SJSA1 (cell line): ENCODE measurements at places on chromosomes 7 and 10. TPM values are rescaled to one million over a fixed set of nuclear protein-coding genes. Genes with fewer than 3 reads are reported as not detected.

The SLC25A28 gene
- total RNA-seq, result 16.9 and 20.7 TPM in 2 replicates

The ANKRD1 gene
- 25.3 and 29.8 TPM in 2 replicates for total RNA-seq

DNA sequence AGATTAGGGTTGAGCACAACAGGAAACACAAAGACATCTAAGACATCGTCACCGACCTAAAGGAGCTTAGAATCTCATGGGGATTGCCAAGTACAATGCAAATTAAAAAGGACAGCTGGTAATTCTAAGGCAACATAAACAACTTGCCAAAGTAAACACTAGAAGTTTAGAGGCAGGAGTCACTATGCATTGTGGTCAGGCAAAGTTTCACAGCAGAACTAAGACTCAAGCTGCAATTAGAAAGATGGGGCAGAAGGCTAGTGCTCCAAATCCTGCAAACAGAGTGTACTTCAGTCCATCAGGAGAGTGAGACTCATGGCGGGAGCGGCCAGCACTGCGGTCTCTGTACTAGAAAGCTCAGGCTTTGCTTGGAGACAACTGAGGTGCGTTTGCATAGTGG, 52.7 kb downstream of the HIPK2 start:
- H3K27me3 ChIP-seq, result no peaks in the 10 kb centered on the region
- H3K4me1 ChIP-seq, result peaks cover 40% of the 10 kb centered on the region
- 0 out of 2 replicates have a peak, but pooled peaks cover 2% of the 10 kb centered on the region for H3K36me3 ChIP-seq
- no peak overlapping the region for H3K4me3 ChIP-seq
- DNase-seq, result peak; percentile 55
- no peak overlapping the region for H3K27ac ChIP-seq

DNA sequence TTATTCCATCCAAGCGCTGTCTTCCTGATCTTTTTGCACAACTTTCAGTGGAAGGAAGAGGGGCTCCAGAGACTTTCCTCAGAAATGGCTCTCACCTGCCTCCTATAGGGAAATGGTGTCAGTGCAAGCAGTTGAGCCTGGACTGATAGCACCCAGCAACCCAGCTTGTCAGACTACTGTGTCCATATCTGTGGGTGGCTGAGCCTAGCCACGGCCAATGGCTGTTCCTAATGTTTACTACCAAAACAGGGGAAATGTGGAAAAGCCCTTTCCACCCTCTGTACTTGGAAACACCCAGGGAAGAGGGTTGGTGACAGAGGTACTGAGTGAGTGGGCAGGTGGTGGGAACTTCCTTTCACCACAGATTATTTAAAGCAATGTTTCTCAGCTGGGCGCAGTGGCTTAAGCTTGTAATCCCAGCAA, 4.3 kb upstream of the YKT6 start:
- H3K4me1 ChIP-seq, result 0 out of 2 replicates have a peak, but pooled peaks cover 3% of the 10 kb centered on the region
- no peak for DNase-seq
- H3K4me3 ChIP-seq, result no peak overlapping the region

The PNLIPRP1 gene
- not detected in 2 replicates for total RNA-seq

DNA sequence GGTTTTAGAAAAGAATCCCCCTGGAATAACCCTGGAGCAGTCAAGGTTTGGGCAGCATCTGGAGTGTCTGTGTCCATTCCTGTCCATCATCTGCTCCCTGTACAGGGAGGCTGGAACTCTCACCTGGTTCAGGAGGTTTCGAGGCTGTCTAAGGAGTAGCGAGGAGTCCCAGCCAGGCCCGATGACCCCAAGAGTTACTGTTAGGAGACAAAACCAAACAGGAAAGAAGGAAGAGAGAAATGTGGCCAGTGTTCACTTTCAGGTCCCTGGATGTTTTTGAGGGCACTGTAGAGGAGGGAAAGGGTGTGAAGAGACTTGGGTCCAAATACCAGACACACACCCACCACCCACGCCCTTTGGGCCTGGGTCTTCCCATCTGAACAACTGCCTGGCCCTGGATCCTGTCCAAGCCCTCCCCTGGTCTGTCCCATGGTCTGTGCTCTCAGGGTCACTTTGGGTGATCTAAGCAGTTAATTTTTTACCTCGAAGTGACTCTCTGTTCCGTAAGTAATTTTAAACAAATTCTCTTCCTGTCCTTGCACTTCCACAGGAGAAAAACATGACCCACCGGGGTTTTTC, 117.1 kb downstream of the ZMIZ1 start:
- H3K4me1 ChIP-seq, result peaks cover 92% of the 10 kb centered on the region
- no peak overlapping the region for H3K4me3 ChIP-seq
- H3K27me3 ChIP-seq, result no peaks in the 10 kb centered on the region
- H3K36me3 ChIP-seq, result peaks cover 67% of the 10 kb centered on the region
- peak overlapping the region; percentile 76 for H3K27ac ChIP-seq
- DNase-seq, result no peak

DNA sequence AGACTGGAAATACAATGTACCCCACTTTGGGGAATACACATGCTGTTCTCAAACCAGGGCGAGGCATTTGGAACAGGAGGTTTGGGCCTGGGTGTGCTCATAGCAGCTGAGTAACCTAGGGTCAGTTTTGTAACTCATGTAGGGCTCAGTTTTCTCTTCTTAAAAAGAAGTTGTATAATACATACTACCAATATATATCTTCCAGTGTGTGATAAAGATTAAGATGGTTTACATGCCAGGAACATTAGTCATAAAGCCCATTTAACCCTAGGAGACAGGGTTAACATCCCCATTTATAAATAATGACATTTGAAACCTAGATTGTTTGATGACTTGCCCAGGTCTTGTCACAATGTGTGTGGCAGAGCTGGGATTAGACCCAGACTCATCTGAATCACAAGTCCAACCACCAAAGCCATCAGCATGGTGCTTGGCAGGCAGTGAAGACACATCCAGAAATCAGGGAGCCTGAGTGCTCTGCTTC, 6.0 kb downstream of the AKR1B10 start:
- H3K27me3 ChIP-seq, result no peaks in the 10 kb centered on the region
- peak; percentile 57 for DNase-seq
- H3K36me3 ChIP-seq, result no peaks in the 10 kb centered on the region
- H3K27ac ChIP-seq, result no peak overlapping the region
- no peak overlapping the region for H3K4me3 ChIP-seq
- peaks cover 23% of the 10 kb centered on the region for H3K4me1 ChIP-seq

The NRG3 gene
- not detected in 2 replicates for total RNA-seq

DNA sequence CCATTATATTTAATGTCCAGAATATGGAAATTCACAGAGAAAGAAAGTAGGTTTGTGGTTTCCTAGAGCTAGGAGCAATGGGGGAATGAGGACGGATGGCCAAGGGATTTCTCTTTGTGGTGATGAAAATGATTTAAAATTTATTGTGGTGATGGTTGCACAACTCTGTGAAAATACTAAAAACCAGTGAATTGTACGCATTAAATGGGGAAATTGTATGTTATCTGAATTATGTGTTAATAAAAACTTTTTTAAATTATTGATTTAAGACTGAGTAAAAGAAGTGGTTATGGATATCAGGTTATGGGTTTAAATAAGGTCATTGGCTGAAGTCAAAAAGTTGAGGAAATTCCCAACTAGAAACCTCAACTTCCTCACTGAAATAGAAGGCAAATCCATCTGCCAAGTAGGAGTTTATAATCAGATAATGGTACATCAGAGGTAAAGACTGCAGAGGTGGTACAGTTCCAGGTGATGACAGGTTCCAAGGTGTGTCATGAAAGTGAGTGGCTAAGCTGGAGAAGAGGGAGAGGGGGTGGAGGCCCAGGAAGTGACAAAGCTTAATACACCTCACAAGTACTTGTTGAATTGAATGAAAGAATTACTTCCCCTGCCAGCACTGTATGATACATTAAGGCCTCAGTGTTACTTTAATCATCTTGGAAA, 68.9 kb upstream of the CCDC71L start:
- peaks cover 20% of the 10 kb centered on the region for H3K4me1 ChIP-seq
- H3K27ac ChIP-seq, result no peak overlapping the region
- DNase-seq, result no peak
- 0 out of 2 replicates have a peak, but pooled peaks cover 4% of the 10 kb centered on the region for H3K36me3 ChIP-seq
- H3K4me3 ChIP-seq, result no peak overlapping the region

The TMEM213 gene
- total RNA-seq, result not detected in 2 replicates

DNA sequence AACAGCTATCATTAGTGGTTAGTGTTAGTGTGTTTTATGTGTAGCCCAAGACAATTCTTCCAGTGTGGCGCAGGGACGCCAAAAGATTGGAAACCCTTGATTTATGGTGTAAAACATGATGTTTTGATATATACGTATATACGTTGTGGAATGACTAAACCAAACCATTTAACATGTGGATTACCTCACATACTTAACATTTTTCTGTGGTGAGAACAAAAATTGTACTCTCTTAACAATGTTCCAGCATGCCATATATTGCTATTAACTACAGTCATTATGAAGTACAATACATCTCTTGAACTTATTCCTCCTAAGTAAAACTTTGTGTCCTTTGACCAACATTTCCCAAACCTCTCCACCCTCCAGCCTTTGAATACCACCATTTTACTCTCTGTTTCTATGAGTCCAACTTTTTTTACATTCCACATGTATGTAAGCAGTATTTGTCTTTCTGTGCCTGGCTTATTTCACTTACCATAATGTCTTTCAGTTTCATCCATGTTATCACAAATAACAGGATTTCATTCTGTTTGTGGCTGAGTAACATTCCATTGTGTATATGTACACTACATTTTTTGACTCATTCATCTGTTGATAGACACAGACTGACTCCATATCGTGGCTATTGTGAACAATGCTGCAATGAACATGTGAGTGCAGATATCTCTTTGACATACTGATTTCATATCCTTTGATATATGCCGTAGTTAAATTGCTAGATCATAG, 42.2 kb upstream of the MAGI2 start:
- H3K27ac ChIP-seq, result peak overlapping the region; percentile 97
- H3K4me3 ChIP-seq, result no peak overlapping the region
- H3K4me1 ChIP-seq, result peaks cover 21% of the 10 kb centered on the region
- H3K27me3 ChIP-seq, result no peaks in the 10 kb centered on the region

GRCh38 chr7:99036546-99037111, 107.3 kb downstream of the SMURF1 start:
- peaks cover 96% of the 10 kb centered on the region for H3K36me3 ChIP-seq
- no peak for DNase-seq
- H3K4me1 ChIP-seq, result peaks cover 10% of the 10 kb centered on the region
- no peak overlapping the region for H3K27ac ChIP-seq
- H3K4me3 ChIP-seq, result no peak overlapping the region

GRCh38 chr10:84135836-84136235, 3.5 kb upstream of the GHITM start:
- no peak overlapping the region for H3K4me3 ChIP-seq
- peaks cover 12% of the 10 kb centered on the region for H3K4me1 ChIP-seq
- H3K27me3 ChIP-seq, result no peaks in the 10 kb centered on the region; the same call in 1 of the 2 replicates
- no peak overlapping the region for H3K27ac ChIP-seq

The HERPUD2 gene
- total RNA-seq, result 9.4 and 13.2 TPM in 2 replicates

GRCh38 chr10:62166331-62167131, 102.1 kb downstream of the RTKN2 start:
- no peaks in the 10 kb centered on the region for H3K27me3 ChIP-seq
- no peak for DNase-seq
- no peaks in the 10 kb centered on the region for H3K36me3 ChIP-seq
- H3K27ac ChIP-seq, result no peak overlapping the region
- no peak overlapping the region for H3K4me3 ChIP-seq

The ANKRD30A gene
- total RNA-seq, result not detected in 2 replicates

- peaks cover 37% of the 10 kb centered on the region for H3K36me3 ChIP-seq
- no peaks in the 10 kb centered on the region for H3K27me3 ChIP-seq
- DNase-seq, result peak; percentile 62
- H3K4me1 ChIP-seq, result peaks cover 52% of the 10 kb centered on the region
- no peak overlapping the region for H3K4me3 ChIP-seq
- H3K27ac ChIP-seq, result no peak overlapping the region
Observed at GRCh38 chr10:72331575-72332422, 22.9 kb downstream of the DNAJB12 start.

DNA sequence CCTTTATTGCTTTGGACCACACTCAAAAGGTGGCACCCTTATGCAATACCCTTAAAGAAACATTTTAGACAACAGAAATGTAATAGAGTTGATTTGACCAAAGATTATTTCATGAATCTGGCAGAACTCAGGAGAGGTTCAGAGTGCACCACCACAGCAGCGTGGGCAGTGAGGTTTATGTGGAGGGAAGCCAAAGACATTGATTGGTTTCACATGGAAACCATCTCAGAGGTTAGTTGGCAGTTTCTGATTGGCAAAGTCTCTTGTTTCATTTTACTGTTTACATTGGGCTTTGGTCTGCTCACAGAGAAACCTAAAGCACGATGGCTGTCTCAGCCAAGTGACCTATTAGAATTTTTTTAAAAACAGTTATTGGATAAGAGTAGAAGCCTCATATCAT, 101.3 kb downstream of the SDHAF3 start:
- no peaks in the 10 kb centered on the region for H3K36me3 ChIP-seq
- H3K4me3 ChIP-seq, result no peak overlapping the region
- no peaks in the 10 kb centered on the region for H3K27me3 ChIP-seq
- no peak overlapping the region for H3K27ac ChIP-seq

GRCh38 chr7:91999631-92000565, 59.2 kb downstream of the AKAP9 start:
- DNase-seq, result no peak
- no peaks in the 10 kb centered on the region for H3K27me3 ChIP-seq
- peaks cover 8% of the 10 kb centered on the region for H3K36me3 ChIP-seq
- no peaks in the 10 kb centered on the region for H3K4me1 ChIP-seq
- H3K27ac ChIP-seq, result no peak overlapping the region

GRCh38 chr10:98144985-98145384, 10.5 kb downstream of the R3HCC1L start:
- no peak for DNase-seq
- H3K4me1 ChIP-seq, result no peaks in the 10 kb centered on the region
- no peaks in the 10 kb centered on the region for H3K36me3 ChIP-seq

The CAV1 gene
- 118 and 154 TPM in 2 replicates for total RNA-seq

The OLAH gene
- 1.4 and 2.1 TPM in 2 replicates for total RNA-seq

The POLR3A gene
- total RNA-seq, result 8.3 and 10.8 TPM in 2 replicates

- H3K27me3 ChIP-seq, result no peaks in the 10 kb centered on the region
- H3K36me3 ChIP-seq, result no peaks in the 10 kb centered on the region
- no peak for DNase-seq
- H3K4me3 ChIP-seq, result no peak overlapping the region
- peaks cover 11% of the 10 kb centered on the region for H3K4me1 ChIP-seq
Observed at GRCh38 chr10:91684841-91685240, 52.0 kb upstream of the PPP1R3C start.

- H3K36me3 ChIP-seq, result no peaks in the 10 kb centered on the region
- DNase-seq, result no peak
- no peak overlapping the region for H3K27ac ChIP-seq
- no peak overlapping the region for H3K4me3 ChIP-seq
- H3K4me1 ChIP-seq, result peaks cover 6% of the 10 kb centered on the region
- no peaks in the 10 kb centered on the region for H3K27me3 ChIP-seq
Observed at GRCh38 chr10:91564026-91564425, 68.8 kb downstream of the PPP1R3C start.

The DOCK4 gene
- total RNA-seq, result 1.3 and 1.5 TPM in 2 replicates

GRCh38 chr7:137647905-137648565, 198.7 kb downstream of the DGKI start:
- H3K4me3 ChIP-seq, result no peak overlapping the region
- no peaks in the 10 kb centered on the region for H3K36me3 ChIP-seq
- H3K4me1 ChIP-seq, result peaks cover under 1% of the 10 kb centered on the region; the same call in 1 of the 2 replicates
- peaks cover 44% of the 10 kb centered on the region for H3K27me3 ChIP-seq
- no peak overlapping the region for H3K27ac ChIP-seq
- no peak for DNase-seq

DNA sequence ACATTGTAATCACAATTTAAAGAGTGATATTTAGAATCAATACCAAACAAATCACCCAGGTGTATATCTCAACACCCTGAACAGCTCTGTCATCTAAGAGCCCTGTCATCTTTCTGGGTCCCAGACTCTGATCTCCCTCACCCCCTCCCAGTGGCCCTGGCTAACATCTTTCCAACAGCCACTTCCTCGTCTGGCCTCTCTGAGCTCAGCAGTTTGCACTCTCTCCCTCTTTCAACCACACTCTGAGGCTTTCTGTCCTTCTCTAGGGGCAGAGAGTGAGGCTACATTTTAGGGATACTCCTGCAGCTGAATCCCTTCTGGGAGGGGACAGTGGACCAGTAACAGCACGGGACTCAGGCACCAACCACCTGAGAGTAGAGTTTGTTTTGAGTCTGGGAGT, 17.1 kb upstream of the PRRT4 start:
- no peaks in the 10 kb centered on the region for H3K4me1 ChIP-seq
- no peak overlapping the region for H3K27ac ChIP-seq
- no peaks in the 10 kb centered on the region for H3K36me3 ChIP-seq
- no peak for DNase-seq
- peaks cover 16% of the 10 kb centered on the region for H3K27me3 ChIP-seq
